ENCODE measurements at places on chromosomes 3 and 15.

GRCh38 chr15:31309893-31310606 is 16.6 kb upstream of the KLF13 start:
- DNase-seq = no peak

GRCh38 chr15:60421544-60421943 is 23.8 kb upstream of the ANXA2 start:
- DNase-seq = no peak

- no peak for DNase-seq
Measured at GRCh38 chr3:144053121-144053520, 81.5 kb downstream of the DIPK2A start.

DNA sequence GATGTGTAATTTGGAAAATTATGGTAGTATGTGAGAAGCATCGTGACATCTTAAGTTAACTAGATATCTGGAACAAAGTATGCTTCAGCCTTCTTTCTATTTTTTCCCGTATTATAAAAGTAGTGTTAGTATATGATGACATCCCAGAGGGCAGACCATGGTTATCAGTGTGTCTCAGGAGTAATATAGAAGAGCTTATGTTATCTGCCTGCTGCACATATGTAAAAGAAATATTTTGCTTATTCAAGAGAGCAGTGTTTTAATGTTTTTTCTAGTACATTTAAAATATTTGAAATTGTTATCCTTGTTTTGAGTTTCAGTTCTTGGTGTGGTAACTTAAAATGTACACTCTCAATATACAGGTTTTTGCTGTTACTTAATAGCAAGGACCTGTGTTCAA is 24.1 kb downstream of the PLCL2 start:
- no peak for DNase-seq

DNA sequence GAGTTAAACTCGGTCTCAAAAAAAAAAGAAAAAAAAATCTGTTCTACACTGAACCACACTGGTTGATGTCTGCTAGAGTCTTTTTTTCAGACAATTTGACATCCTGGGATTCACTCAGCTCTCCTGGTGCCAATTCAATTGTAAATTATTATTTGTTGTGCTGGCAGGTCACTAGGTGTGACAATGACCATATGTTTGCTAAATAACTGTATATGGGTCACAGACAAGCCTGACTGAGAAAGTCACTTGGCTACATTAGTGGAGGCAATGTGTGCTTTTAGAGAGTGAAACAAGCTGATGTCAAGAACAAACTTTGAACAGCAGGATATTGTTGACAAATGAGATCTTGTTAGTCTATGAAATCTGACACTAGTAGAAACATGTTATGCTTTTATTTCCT is 1379.1 kb downstream of the ZPLD1 start:
- no peak for DNase-seq

GRCh38 chr3:190279690-190280089 is 42.6 kb downstream of the CLDN1 start:
- DNase-seq = no peak

GRCh38 chr3:112761062-112761638 is 85.5 kb downstream of the CD200R1L start:
- DNase-seq = no peak
